Right forelimb (tissue), 1 donor: ENCODE measurements at places on chromosomes 6 and 20.

DNA sequence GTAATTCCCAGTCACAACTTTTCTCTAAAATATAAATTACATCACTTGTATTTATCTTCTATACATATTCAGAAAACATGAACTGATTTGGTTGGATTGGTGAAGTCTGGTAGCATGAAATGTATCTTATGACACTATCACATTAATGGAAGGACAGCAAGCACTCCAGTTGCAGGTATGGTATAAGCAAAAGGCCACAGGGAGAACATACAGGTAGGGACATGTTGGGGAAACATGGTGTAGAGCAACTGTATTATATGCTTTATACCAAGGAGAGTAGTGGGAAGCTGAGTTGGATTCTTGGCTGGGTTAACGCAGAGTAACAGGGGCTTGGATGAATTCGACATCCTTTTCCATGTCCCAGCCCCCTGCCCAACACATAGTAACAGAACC, 1.4 kb upstream of the VARS1 start:
- DNase-seq, result no peak

DNA sequence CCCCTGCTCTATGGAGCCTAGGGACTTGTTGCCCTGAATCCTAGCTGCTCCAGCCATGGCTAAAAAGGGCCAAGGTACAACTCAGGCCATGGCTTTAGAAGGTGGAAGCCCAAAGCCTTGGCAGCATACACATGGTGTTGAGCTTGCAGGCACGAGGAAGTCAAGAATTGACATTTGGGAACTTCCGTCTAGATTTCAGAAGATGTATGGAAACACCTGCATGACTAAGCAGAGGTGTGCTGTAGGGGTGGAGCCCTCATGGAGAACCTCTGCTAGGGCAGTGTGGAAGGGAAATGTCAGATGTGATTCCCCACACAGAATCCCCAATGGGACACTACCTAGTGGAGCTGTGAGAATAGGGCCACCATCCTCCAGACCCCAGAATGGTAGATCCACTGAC, 95.1 kb upstream of the TMEM170B start:
- no peak for DNase-seq

- DNase-seq, result no peak
These were observed 11.3 kb upstream of the MAPRE1 start for GRCh38 chr20:32808438-32808837.

DNA sequence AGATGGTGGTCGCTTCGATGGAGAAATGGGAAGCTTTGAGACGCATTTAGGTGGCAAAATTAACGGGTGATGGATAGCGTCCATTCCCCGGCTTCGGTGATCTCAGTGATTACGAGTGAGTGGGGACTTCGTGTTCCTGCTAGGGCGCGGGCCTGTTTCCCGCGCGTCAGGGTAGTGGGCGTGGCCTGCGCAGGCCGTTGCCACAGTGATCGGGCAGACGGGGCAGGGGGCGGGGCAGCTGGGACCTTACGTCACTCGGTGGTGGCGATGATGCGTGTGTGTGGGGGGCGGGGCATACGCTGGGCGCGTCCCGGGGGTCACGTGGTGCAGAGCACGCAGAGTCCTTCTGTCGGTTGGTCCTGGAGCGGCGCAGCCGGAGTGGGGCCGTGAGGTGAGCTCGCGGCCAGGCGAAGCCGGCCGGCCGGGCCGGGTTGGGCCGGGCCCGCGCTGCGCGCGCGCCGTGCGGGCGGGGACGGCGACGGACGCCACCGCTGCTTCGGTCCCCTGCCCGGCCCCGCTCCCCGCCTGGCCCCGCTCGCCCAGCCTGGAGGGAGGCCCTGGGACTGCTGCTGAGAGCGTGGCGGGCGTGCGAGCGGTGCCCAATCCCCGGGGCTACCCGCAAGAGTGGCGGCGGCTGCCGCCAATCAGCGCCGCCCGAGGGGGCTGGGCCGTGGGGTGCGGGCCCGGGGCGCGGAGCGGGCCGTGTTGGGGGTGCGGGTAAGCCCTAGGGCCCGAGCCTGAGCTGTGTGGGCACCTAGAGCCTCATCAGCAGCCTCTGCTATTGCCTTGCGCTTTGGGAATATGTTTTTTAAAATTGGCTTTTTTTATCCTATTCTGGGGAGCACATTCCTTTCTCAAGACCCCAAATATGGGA, at the start of gene PHF20:
Gene PHF20, plus strand, starts transcription at position 327 of the 874 bp plus-strand sequence. CDS start 29,508 bp downstream, outside the sequence.
- DNase-seq, result peak; percentile 99

- DNase-seq, result no peak
These were observed 783.4 kb upstream of the CHD6 start for GRCh38 chr20:42401613-42402012.
